ENCODE measurements at places on chromosomes 5 and 9.

GRCh38 chr5:14723701-14724132 is 59.2 kb downstream of the OTULIN start:
- no peak for DNase-seq

DNA sequence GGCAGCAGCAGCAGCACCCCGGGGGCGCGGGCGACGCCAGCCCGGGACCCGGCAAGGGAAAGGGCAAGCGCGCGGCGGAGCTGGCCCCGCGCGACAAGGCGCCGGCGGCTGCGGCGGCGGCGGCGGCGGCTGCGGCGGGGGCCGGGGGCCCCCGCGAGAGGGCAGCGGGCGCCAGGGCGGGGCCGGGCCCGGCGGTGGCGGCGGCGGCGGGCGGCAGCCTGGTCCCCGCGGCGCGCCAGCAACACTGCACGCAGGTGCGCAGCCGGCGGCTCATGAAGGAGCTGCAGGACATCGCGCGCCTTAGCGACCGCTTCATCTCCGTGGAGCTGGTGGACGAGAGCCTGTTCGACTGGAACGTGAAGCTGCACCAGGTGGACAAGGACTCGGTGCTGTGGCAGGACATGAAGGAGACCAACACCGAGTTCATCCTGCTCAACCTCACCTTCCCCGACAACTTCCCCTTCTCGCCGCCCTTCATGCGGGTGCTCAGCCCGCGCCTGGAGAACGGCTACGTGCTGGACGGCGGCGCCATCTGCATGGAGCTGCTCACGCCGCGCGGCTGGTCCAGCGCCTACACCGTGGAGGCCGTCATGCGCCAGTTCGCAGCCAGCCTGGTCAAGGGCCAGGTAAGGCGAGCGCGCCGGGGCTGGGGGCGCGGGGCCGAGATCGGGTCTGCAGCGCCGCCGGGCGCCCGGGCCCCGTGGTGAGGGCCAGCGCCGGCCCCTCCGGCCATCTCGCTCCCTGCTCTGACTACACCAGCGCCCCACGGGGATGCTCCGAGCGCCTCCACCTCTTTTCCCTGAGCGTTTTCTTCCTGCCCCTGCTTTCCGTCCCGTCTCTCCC is at the start of gene UBE2QL1:
UBE2QL1 (plus strand) TSS at position 238 of the 843 bp plus-strand sequence; CDS start at position 273, 35 bp downstream.
- no peak for DNase-seq

GRCh38 chr9:113465599-113466140 is 2.1 kb downstream of the RGS3 start:
- DNase-seq: no peak

GRCh38 chr5:41821051-41821450 is 49.2 kb downstream of the OXCT1 start:
- DNase-seq: no peak

- DNase-seq: peak; percentile 22
Measured at GRCh38 chr9:88747768-88748167, 212.8 kb downstream of the NXNL2 start.

DNA sequence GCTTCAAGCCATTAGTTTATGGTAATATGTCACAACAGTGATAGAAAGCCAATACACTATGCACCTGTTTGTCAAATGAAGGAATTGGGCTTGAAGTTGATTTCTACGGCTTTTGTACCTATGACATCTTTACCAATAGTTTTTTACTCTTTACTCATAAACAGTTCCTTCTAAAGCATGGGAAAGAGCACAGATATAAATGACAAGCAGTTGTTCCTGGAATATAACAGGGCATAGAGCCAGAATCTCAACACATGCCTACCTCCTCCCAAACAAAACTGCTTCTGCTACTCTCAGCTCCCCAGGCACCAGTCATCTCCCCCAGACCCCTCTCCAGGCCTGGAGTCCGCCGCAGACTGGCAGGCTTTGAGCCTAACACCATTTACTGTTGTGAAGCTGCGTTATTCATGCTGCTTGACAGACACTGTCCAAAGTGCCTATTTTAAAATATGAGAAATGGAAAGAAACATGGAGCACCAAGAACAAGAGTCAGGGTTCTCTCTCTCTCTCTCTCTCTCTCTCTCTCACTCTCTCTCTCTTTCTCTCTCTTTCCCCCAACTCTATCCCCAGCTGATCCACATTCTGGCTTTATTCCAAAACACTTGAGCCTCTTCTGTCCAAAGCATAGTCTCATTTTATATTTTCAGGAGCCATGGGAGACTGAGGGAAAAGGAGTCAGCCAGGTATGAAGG is 111.6 kb downstream of the ADRB2 start:
- DNase-seq: no peak

- DNase-seq: no peak
Measured at GRCh38 chr9:131666774-131667173, 73.1 kb downstream of the RAPGEF1 start.

DNA sequence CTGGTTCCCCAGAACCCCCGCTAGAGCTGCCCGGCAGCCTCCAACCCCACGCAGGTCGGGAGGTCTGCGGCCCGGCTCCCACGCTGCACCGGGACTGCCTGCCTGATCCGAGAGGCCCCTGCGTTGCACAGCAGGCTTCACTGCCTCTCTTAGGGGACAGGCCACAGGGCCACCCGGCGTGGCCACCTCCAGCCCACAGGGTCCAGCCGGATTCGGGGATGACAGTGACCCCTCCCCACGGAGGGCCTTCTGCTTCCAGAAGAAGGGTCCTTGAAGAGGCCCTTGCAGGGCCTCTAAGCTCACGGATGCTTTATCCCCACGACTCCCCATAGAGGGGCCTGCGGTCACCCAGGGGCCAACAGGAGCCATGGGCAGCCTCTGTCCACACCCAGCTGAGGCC is 66.1 kb upstream of the PPP1R26 start:
- DNase-seq: no peak

- DNase-seq: no peak
Measured at GRCh38 chr5:123180676-123181393, 91.8 kb downstream of the PRDM6 start.

- DNase-seq: no peak
Measured at GRCh38 chr9:120183615-120184014, 396.4 kb downstream of the CDK5RAP2 start.

GRCh38 chr5:136594416-136594815 is 229.1 kb upstream of the TRPC7 start:
- DNase-seq: no peak

GRCh38 chr5:52853650-52854049 is 65.9 kb downstream of the ITGA1 start:
- no peak for DNase-seq

- DNase-seq: peak; percentile 86
Measured at GRCh38 chr9:133144142-133144903, 19.4 kb downstream of the GBGT1 start.

GRCh38 chr5:122154910-122155309 is 25.6 kb downstream of the ZNF474 start:
- no peak for DNase-seq

DNA sequence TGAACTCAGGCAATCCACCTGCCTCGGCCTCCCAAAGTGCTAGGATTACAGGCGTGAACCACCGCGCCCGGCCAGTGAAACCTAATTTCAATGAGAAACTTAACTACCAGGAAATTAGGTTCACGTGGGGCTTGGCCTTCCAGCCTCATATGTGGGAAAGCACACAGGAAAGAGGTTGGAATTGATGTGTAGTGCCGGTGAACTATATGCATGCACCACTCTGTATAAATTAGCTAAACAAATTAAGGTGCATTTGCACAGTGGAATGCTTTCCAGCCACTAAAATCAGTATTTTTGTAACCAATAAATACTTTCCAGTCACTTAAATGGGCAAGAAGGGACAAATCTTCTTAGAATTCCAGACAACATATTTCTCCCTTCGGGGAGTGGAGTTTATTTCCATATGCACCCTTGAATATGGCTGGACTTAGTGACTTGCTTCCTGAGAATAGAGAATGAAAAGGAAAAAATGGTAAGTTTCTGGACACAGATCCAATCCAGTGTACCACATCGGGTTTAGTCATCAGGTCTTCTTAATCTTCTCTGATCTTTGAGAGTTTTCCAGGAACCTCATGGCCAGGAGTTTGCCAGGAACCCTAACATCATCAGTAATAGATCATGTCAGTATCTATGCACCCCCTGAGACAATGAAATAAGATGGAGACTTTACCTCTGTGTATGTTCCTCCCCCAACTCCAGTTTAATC is 24.9 kb downstream of the ATOX1 start:
- no peak for DNase-seq
